Jurkat, Clone E6-1 (cell line): ENCODE measurements at places on chromosomes 7 and 10.
A peak's percentile ranks its signal among the peaks of the same experiment; 100 is the strongest.

DNA sequence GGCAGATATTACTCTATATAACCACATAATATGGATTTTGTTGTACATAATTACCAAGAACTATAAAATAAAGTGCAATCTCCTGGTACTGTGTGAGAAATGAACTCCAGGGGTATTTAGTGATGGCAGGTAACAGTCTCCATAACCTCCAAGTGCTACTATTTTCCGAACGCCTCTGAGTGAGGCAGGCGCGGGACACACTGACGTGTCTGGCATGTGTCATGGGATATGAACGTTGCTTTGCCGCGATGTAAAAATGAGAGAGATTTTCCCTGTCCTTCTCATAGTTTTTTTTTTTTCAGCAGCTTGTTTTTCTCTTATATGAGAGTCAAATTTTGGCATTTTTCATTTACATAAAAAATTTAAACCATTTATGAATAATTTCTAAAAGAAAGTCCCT lies 3.6 kb downstream of the ADARB2 start:
- DNase-seq: no peak

DNA sequence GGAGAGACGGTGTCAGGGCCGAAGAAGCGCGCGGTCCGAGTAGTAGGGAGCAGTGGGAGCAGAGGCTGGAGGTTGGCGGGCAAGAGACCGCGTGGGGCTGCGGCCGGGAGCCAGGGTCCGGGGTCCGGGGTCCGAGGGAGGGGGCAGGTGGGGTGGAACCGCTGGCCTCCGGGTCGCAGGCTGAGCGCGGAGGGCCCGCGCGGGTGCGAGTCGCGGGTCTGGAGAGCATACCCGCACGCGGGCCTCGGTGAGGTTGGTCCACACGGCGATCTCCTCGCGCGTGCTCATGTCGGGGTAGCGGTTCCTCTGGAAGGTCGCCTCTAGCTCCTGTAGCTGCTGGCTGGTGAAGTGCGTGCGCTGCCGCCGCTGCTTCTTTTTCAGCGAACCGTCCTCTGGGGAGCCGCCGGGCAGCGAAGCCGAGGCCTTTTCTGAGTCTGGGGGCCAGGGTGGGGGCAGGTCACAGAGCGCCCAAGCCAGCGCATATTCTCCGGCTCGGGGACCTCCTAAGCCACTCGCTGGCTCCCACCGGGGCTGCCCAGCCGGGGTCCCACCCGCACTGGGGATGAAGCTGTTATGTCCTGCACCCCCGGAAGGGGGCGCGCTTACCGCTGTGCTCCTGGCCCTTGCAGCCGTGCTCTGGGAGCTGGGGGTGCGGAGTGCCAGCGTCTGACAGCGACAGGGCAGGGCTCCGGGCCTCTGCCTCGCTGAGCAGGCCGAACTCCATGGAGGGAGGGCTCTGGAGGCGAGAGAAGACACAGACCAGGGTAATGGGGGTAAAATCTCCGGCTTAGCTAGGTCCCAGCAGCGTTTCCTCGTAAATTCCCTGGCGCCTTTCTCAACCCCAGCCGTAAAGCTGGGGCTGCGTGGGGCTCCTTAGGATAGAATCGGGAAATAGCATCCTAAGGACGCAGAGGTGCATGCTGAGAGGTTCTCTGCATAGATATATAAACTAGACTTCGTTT lies 5.5 kb downstream of the ELOVL3 start:
- no peak for DNase-seq

DNA sequence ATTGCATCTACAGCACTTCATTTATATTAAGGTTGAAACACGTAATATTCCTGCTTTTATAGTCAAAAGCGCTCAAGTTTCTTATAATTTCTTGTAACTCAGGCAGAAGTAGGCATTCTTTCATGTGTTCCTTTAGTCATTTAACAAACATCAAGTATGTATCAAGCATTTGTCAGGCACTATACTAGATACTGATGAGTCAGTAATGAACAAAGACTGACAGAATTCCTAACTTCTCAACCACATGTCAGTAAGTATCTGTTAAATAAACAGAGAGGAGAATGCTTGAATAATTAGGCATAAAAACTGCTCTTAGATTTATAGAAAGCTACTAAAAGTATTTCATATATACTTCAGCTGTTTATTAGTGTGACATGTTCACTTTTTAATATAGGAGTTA lies 9.9 kb downstream of the CRPPA start:
- no peak for DNase-seq

DNA sequence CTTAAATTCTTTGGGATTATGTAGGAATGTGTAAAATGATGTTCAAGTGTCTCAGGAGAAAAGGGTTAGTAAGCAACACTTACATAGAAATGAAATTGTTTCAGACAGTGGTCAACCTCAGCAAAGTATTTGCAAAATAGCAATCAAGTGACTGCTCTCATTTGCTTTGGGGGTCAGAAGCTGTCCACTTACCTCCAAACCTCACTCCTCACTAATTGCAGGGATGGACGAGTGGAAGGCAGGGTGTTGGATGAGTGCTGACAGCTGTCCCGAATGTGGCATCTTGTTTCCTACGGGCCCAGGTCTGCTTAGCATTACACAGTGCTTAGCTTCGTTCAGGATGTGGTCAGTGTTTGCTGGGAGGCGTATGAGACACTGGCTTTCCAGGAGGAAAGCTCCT lies 437.0 kb downstream of the SUGCT start:
- DNase-seq: no peak

GRCh38 chr10:54063514-54063913 lies 737.5 kb downstream of the PCDH15 start:
- DNase-seq: no peak

GRCh38 chr7:1274876-1275375 lies 42.3 kb downstream of the UNCX start:
- no peak for DNase-seq

GRCh38 chr10:129811208-129811607 lies 152.9 kb downstream of the EBF3 start:
- DNase-seq: no peak

GRCh38 chr7:37508118-37508517 lies 59.5 kb upstream of the ELMO1 start:
- no peak for DNase-seq

DNA sequence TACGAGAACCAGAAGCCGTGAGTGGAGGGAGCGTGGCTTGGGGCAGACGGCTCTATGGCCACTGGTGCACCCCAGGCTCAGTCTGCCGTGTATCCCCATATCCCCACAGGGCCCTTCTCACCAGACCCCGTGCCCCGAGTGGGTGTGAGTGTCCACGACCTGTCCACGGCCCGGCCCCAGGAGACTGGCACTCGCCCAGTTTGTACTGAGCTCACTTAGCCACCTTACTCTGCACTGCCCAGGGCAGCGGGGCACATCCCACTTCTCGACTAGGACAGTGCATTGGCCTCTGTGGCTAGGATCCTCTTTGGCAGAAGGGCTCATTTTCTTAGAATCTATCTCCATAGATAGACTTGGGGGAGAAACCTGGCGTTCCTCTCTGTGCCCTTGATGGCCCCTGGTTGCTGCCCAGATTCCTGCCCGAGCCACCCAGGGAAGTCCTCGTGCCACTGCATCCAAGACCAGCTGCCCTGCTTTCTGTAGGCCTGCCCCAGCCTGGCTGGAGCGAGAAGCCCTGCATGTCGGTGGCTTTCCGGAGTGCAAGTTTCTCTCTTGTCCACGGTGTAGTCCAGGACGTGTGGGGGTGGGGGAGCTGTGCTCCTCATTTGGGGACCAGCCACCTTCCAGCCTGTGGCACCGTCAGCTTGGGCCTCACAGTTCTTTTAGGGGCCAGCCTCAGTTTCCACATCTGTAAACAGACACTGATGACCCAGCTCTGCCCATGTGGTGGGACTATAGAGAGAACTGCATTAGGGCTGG lies 11.9 kb downstream of the TMEM120A start:
- no peak for DNase-seq

- DNase-seq: no peak
Observed at GRCh38 chr10:126558881-126559280, 111.6 kb downstream of the C10orf90 start.

DNA sequence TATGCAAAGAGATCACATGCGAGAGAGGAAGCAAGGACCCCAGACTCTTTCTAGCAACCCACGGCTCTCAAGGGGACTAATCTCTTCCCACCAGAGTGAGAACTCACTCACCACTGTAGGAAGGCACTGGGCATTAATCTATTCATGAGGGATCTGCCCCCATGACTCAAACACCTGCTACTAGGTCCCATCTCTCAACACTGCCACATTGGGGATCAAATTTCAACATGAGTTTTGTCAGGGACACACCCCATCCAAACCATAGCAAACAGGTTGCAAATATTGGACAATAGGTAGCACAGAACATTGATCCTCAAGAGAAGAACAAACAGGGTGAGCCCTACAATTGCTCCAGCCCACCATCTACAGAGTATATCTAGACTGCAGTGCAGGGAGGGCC lies 740.6 kb downstream of the LRMDA start:
- no peak for DNase-seq

DNA sequence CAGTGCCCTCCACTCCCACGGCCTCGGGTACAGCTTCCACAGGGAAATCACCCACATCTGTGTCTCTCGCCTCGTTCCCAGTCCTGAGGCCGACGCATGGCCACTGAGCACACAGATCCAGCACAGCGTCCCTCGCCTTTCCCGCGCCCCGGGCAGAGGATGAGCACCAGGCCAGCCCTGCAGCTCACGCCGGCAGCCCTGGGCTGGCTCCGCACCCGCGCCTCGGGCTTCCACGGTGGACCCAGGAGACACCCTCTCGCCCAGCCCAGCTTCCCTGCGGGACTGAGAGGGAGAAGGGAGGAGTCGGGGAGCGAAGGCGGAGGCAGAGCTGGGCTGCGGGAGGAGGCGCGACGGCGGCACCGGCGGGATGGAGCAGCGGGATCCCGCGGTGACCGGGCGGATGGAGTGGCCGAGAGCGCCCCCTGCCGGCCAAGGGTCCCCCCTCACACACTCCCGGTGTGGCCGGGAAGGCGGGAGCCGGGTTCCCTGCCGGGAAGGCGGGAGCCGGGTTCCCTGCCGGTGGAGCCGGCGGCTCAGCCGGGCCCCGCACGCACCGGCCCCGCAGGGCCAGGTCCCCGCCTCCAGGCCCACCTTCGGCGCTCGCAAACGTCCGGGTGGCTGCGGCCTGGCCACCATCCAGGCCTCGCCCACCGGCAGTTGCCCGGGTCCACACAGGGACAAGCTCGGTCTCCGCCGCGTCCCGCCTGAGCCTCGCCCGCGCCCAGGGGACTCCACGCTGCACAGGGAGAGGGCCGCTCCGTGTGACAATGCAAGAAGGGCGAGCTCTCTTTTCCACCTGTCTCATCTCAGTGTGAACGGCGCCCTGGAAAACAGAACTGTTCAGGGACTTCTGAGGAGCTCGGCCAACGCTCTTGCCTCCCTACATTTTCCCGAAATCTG lies 110.3 kb upstream of the LANCL2 start:
- no peak for DNase-seq

DNA sequence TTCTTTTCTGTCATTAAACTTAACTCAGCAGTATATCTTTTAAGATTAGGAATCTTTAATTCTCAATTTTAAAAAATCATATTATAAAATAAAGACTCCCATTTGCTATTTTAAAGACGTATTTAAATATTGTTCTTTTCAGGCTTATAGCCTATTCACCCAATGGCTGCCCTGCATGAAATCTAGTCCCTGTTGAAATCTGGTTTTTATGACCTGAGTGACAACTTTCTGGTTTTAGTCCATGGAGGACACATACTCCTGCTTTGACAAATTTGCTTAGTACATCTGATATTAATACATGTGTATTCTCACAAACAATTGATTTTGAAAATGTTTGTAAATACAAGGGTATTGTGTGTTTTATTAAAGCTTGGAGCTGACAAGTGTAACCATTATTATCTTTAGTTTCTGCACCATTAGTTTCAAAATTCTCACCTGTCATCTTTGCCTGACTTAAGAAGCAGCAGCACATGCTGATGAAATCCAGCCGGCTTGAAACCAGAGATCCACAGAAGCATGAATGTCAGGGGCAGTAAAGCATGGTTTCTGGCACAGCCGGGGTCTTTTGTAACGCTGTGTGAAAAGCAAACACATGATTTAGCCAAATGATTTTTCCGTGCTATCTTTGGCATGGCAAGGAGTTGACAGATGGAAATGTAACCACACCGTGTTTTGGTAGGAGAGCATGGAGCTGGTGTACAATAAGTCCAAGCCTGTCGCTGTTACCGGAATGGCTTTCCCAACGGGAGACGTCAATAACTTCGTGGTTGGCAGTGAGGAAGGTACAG lies 262.8 kb downstream of the DYNC1I1 start:
- no peak for DNase-seq

- no peak for DNase-seq
Observed at GRCh38 chr10:29613791-29614190, 21.0 kb downstream of the SVIL start.

DNA sequence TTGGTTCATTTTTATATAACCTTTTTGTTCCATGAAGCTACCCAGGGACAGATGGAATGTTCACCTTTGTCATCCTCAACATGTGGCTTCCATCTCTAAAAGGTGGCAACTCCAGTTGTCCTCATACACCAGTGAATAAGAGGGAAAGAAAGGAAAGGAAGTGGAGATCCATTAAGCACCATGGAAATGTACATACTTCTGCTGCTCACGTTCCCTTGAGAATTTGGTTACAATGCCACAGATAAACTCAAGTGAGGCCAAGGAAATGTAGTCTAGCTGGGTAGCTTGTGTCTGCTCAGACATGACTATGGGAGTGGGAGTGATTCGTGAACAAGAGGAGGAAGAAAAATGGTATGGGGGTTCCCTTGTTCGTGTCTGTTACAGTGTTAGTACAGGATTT lies 237.1 kb upstream of the FAM3C start:
- no peak for DNase-seq

- no peak for DNase-seq
Observed at GRCh38 chr10:76388321-76389023, 957.0 kb downstream of the LRMDA start.

DNA sequence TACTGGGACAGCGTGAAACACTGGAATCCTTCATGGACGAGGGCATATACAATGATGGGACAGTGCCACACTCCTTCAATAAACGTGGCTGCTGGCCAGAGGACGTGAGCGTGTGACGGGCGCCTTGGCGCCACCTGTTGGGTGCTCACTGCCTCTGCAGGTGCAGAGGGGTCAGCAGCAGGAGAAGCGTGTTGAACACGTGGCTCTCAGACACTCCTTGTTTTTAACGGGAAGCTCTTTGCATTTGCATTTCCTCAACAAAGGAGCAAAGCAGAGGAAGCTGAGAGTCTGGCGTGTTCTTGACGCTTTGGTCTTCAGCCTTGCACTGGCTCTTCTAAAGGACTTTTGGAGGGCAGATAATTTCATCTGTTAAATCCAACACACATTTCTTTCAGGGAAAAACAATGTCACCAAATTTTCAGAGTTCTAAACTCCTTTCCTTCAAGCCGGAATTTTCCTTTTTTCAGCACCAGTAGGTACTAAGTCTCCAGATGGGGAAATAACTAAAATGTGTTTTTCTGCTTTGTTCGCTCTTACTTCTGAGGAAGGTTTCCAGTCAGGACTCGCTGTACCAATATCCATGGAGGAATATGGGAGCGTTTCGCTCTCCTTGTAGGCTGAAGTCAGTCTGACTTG lies 2.9 kb upstream of the GET4 start:
- peak; percentile 75 for DNase-seq

- DNase-seq: no peak
Observed at GRCh38 chr7:12641196-12641595, 46.2 kb upstream of the ARL4A start.

GRCh38 chr10:32341596-32341995 lies 5.4 kb downstream of the EPC1 start:
- DNase-seq: no peak
